RWPE2 (cell line): ENCODE measurements at places on chromosomes 13 and 19.

GRCh38 chr13:81927347-81927746, 1586.4 kb upstream of the SPRY2 start:
- DNase-seq: no peak

DNA sequence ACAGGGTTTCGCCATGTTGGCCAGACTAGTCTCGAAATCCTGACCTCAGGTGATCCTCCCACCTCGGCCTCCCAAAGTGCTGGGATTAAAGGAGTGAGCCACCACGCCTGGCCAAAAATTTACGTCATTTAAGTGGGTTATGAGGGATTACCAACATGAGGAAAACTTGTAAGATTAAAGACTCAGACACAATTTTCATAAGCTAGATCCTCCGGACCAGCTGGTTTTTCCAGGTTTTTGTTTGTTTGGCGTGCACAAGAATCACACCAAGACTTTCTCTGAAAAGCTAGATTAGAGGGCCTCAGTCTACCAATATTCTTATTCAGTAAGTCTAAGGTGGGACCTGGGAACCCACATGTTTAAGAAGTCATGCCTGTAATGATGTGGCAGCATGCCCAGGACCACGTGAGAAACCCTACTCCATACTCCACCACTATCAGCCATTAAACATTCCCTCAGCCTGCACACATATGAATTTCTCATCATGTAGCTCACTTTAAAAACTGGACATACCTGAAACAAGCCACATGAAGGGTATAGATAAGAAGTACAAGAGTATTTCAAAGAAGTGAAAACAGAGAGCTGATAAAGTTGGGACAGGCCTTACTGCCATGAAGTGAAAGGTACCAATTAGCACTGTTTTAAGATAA, 25.7 kb downstream of the DIAPH3 start:
- no peak for DNase-seq

DNA sequence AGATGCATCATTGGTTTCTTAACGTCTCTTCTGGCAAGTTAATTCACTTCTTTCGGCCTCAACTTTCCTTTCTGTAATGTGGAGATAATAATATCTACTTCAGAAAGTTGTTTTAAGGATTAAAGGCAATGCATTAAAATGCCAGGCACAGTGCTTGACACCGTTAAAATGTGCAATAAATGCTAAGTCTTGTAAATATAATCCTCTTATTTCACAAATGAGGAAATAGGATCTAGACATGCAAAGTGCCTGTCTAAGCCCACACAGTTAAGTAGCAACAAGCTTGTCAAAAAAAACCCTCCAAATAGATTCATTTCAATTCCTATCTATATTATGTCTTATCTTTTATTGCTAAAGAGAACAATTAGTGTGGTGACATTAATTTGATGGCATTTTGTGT, 86.4 kb upstream of the TSC22D1 start:
- no peak for DNase-seq

DNA sequence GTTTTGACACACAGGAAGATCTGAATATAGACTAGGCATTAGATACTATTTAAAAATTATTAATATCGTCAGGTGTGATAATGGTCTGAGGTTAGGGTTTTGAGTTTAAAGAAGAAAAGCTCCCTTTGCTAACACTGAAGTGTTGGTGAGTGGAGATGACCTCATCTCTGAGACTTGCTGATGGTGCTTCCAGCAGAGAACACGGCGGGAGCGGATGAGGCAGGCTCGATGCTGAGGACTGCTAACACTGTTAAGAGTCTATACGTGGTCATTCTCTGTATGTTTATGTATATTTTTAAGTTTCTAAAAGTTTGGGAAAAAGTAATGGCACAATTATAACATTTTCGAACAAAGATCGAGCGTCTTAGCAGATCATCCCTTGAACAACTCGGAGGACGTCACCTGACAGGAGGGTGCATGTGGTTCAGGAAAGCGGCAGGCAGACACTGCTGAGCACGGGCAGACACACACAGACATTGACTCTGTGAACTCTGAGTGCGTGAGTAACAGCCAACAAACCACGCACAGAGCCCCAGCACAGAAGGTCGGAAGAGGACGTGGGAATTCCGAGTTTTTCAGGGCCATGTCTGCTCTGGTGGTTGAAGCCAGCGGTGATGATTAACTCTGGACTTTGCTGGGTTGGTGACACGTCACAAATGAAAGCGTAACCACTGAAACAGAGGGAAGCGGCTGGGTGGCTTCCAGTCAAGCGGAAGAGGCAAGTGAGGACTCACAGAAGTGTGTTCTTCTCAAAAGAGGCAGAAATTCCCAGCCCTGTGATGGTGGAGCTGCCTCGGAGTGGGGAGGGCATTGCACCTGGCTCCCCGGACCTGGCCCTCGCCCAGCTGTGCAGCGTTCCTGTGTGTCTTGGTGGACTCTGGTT, 91.9 kb upstream of the TEX29 start:
- no peak for DNase-seq

GRCh38 chr19:47653856-47654255, 44.9 kb downstream of the BICRA start:
- DNase-seq: no peak

DNA sequence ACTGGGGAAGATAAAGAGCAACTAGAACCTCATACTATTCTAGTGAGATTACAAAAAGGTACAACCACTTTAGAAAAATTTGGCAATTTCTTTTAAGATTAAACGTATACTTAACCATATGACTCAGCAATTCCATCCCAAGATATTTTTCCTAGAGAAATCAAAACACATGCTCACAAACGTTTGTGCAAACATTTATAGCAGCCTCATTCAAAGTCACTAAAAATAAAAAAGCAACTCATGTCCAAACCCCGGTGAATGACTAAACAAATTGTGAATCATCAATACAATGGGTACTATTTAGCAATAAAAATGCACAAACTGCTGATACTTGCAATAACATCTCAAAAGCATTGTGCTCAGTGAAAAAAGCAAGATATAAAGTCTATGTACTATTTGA, 121.5 kb downstream of the FRY start:
- no peak for DNase-seq

GRCh38 chr19:29878973-29879654, 62.9 kb upstream of the URI1 start:
- DNase-seq: no peak

GRCh38 chr13:59340151-59340550, 823.6 kb downstream of the DIAPH3 start:
- DNase-seq: no peak

DNA sequence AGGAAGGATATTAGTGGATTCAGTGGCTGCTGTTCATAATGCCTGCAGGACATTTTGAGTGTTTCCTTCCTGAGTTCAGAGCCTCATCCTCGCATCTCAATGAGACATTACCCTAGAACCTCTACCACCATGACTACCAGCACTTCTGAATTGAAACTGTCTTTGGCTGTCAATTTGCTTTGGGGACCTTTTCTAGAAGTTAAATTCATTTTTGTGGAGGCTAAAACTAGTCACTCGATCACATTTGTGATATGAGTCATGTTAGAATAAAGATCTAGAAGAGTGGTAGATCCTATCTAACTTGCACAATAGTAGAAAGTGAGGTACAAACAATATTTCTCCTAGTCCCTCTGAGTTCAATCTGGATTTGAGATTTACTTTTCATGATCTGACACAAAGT, 124.9 kb downstream of the KCNRG start:
- DNase-seq: no peak

GRCh38 chr13:110264685-110265275, 42.2 kb downstream of the COL4A1 start:
- no peak for DNase-seq

- DNase-seq: no peak
These were observed 341.4 kb downstream of the PCDH9 start for GRCh38 chr13:66888698-66889097.

DNA sequence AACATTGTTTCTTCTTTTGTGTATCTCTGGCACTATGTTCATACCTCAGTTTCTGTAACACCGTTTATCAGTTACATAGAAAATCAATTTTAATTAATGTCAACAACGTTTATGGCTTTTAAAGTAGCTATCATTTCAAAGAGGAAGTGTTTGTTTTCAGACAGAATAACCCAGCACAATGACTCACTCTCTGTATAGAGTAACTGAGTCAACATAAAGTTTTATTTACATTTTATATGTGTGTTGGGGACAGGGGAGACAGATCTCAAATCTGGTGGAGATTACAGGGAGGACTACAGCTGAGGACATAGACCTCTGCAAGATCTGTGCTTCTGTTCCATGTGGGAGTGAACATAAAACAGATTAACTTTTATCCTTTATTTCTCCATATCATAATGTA, 2590.1 kb downstream of the PCDH9 start:
- no peak for DNase-seq

- no peak for DNase-seq
These were observed 10.7 kb upstream of the SUPT20H start for GRCh38 chr13:37070145-37070695.

GRCh38 chr13:27549406-27549981, 70.8 kb downstream of the LNX2 start:
- DNase-seq: no peak

- DNase-seq: no peak
These were observed 229.1 kb downstream of the KCNRG start for GRCh38 chr13:50244355-50244712.

DNA sequence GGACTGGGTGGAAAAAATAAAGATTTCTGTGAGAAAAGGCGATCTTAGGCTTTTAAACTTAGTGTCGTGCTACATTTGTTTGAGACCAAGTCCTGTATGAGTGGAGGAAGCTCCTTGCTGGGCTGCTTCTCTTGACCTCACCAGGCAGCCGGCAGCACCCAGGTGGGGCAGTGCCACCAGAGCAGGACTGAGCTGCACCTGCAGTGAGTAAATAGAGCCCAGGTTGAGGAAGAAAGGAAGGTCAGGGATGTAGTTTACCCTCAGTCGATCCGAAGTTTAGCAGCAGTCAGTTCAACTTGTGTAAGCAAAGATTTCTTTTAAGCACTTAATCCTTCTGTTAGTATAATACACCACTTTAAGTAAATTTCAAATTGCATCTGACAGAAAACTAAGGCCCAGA, 13.6 kb downstream of the HNRNPM start:
- DNase-seq: no peak

DNA sequence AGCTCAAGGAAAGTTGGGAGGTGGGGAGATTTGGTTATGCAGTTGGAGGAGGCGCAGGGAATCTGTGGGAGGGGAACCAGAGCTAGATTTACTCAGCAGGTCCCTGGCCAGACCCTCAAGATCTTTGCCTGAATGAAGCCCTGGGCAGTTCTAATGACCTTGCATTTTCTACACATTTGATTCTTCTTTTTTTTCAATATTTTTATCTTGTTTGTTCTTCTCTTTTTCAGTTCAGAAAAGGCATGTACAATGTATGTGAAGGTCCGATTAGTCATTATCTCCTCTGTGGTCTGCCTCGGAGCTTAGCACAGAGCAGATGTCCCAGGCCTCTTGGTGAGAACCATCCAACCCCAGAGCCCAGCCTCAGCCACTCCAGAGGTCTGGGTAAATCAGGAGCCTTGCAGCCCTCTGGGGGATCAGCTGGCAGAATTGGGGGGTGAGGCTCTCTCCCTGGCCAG, 24.2 kb downstream of the SERP2 start:
- DNase-seq: no peak

DNA sequence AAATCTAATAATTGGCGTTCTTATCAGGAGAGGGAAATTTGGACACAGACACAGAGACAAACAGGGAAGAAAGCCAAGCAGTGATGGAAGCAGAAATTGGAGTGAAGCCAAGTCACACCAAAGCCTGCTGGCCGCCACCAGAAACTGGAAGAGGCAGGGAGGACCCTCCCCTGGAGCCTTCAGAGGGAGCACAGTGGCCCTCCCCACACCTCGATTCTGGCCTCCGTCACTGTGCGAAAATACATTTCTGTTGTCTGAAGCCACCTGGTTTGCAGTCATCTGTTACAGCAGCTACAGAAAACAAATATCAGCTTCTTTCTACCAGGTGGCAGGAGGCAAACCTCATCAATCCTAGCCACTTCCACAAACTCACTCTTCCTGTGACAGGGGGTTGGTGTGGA, 8.3 kb upstream of the TLE6 start:
- no peak for DNase-seq

- DNase-seq: no peak
These were observed 124.7 kb downstream of the RBM26 start for GRCh38 chr13:79281339-79281747.

DNA sequence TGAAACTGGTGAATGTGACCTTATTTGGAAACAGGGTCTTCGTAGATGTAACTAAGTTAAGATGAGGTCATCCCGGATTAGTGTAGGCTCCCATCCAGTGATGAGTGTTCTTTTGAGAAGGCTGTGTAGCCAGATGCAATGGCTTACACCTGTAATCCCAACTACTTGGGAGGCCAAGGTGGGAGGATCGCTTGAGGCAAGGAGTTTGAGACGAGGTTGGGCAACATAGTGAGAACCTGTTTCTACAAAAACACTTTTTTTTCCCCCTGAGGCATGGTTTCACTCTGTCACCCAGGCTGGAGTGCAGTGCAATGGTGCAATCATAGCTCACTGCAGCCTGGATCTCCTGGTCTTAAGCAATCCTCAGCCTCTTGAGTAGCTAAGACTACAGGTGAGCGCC, 36.4 kb downstream of the FBN3 start:
- DNase-seq: no peak

DNA sequence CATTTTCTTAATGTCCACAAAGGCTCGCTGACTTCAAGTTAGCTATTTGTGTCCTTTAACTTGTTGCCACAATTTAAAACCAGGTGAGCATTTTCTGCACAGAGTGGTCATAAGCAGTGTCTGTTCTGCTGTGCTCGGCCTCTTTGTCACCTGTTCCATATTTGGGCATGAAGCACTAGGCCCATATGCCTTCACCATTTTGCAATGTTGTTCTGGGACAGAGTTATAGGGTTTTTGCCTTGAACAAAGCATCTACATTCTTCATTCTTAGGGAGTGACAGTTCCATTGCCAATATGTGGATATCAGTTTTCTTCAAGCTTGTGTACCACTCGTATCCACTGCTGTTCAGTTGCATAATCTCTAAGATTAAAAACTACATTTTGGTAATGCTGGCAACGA, 56.1 kb downstream of the LRCH1 start:
- no peak for DNase-seq

DNA sequence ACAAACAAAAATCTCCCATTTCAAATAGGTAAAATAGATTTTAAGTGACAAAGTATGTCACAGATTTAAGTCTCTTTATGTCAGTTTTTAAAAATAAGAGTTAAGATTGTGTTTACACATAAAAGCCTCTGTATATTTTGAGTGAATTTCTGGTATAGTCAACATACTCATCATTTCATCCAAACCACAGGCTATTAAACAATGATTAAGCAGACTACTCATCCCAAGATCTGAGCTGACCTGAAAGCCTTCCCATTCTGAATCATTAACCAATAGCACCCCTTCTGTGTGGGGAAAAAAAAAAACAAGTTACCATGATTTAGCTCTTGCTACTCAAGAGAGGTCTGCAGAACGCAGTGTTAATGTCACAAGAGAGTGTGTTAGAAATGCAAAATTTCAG, 284.4 kb upstream of the NBEA start:
- no peak for DNase-seq

- no peak for DNase-seq
These were observed 6.4 kb downstream of the RPL21 start for GRCh38 chr13:27257648-27258253.
